ENCODE measurements at places on chromosomes 1 and 21. TPM values are rescaled to one million over a fixed set of nuclear protein-coding genes. Genes with fewer than 3 reads are reported as not detected.

DNA sequence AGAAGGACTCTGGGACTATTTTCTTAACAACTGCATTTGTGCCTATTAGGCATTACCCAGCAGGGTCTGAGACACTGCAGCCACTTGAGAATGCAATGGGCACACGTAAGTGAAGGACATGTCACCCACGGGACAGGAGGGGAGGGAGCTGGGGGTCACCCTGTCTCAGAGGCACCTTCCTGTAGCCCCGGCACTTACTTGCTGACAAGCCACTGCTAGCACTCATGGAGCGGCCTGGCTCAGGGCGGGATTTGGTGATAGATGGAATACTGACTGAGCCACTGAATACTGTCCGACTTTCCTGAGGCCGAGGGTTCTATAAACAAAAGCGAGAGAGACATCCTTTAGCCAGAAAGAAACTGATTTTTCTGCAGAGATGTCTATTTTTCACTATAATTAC lies 64.7 kb downstream of the COQ8A start:
- no peak for DNase-seq
- H3K36me3 ChIP-seq = no peaks in the 10 kb centered on the region
- H3K4me1 ChIP-seq = no peaks in the 10 kb centered on the region

DNA sequence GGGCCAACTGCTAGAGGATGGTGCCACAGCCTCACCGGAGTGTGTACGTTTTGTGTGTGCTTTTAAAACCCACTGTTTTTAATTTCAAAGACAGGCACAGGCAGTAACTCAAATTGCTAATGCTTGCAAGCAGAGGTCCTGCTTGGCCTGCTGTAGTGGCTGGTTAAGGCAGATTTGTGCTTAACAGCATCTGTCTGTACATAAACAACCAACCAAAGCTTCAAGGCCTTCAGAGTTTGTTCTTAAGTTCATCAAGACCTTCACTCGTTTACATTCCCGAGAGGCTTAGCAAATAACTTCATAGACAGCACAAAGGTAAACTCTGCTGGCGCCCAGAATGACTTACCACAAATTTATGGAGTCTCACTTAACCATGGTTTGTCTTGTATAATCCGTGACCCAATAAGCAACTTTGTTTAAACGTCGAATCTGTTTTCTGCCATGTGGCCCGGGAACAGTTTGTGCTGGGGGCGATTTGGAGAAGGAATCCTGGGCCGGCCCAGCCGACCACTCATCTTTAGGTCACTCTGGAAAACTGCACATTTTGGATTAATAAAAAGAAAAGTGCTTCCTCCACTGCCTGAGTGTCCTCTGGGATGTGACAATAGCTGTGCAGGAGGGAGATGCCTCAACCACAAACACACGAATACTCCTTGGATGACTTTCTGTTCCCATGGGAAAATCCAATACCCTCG lies 58.1 kb downstream of the CAPZB start:
- no peaks in the 10 kb centered on the region for H3K27me3 ChIP-seq
- peak overlapping the region; percentile 74 for H3K27ac ChIP-seq
- H3K4me1 ChIP-seq = peaks cover 74% of the 10 kb centered on the region
- no peaks in the 10 kb centered on the region for H3K36me3 ChIP-seq
- H3K4me3 ChIP-seq = no peak overlapping the region
- no peak for DNase-seq

GRCh38 chr1:39727221-39727931 lies 11.3 kb upstream of the PPIE start:
- H3K27ac ChIP-seq = no peak overlapping the region
- H3K27me3 ChIP-seq = peaks cover 13% of the 10 kb centered on the region
- no peak for DNase-seq
- H3K4me3 ChIP-seq = no peak overlapping the region
- H3K36me3 ChIP-seq = no peaks in the 10 kb centered on the region

- peak within 1 kb of the TSS; percentile 99 for H3K27ac ChIP-seq
- no peaks in the 10 kb centered on the region for H3K27me3 ChIP-seq
- H3K4me1 ChIP-seq = peaks cover 39% of the 10 kb centered on the region
- H3K36me3 ChIP-seq = no peaks in the 10 kb centered on the region
- peak within 1 kb of the TSS; percentile 85 for H3K4me3 ChIP-seq
- peak; percentile 93 for DNase-seq
These were observed at the start of gene FUBP1 for GRCh38 chr1:77978969-77979876. FUBP1 (minus strand) TSS chr1:77979072; CDS start chr1:77979004, 68 bp downstream.

DNA sequence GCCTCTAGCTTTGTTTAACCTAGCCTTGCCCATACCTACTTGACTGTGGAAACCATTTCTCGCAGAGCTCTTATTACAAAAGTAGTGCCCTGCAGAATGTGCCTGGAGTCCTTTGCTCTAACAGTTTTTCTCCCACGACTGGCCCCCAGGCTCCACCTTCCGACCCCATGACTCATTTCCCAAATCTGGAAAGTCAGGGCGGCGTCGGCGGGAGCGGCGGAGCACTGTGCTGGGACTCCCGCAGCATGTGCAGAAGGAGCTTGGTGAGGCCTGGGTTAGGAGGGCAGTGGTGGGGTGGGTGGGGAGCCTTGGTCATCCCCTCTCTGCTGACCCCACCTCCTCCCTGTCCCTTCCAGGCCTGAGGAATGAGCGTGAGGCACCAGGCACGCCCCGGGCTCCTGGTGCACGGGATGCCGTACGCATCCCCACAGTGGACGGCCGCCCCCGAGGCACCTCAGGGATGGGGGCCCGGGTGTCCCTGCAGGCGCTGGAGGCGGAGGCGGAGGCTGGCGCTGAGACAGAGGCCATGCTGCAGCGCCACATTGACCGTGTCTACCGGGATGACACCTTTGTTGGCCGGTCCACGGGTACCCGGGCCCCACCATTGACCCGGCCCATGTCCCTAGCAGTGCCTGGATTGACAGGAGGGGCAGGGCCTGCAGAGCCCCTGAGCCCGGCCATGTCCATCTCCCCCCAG lies 47.5 kb downstream of the YARS1 start:
- H3K27ac ChIP-seq = no peak overlapping the region
- H3K27me3 ChIP-seq = no peaks in the 10 kb centered on the region
- no peak overlapping the region for H3K4me3 ChIP-seq
- H3K4me1 ChIP-seq = peaks cover 46% of the 10 kb centered on the region
- DNase-seq = no peak
- peaks cover 29% of the 10 kb centered on the region for H3K36me3 ChIP-seq

DNA sequence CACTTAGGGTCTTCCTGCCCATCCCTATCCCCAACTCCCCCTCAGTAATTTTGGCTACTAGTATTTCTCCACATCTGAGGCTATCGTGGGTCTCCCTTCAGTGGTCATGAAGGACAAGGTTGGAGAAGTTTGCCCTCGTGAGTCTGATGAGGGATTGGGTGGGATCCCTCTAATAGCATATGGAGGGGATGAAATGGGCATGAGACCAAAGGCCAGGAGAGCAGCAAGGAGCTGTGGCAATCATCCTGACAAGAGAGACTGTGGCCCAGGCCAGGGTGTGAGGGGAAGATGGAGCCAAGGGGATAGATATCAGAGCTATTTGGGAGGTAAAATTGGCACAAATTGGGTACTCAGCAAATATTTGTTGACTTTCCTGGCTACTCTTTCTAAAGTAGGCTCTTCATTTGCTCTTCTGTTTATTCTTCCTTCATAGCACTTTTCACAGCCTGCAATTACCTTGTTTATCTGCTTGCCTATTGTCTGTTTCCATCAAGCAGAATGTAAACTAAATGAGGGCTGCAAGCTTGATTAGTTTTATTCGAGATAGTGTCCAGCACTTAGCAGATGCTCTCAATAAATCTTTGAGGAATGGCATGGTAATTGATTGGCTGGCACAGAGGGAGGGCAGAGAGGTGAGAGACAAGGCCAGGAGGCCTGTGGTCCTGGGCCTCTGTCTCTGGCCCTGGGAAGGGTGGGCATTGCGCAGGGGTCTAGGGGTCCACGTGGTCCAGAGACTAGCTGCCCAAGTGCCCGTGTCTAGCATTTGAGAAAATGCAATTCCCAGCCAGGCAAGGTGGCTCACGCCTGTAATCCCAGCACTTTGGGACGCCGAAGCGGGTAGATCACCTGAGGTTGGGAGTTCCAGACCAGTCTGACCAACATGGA lies 1.5 kb upstream of the PLK3 start:
- peak overlapping the region; percentile 94 for H3K27ac ChIP-seq
- no peak overlapping the region for H3K4me3 ChIP-seq
- H3K4me1 ChIP-seq = peaks cover 32% of the 10 kb centered on the region
- no peaks in the 10 kb centered on the region for H3K36me3 ChIP-seq
- DNase-seq = peak; percentile 16

DNA sequence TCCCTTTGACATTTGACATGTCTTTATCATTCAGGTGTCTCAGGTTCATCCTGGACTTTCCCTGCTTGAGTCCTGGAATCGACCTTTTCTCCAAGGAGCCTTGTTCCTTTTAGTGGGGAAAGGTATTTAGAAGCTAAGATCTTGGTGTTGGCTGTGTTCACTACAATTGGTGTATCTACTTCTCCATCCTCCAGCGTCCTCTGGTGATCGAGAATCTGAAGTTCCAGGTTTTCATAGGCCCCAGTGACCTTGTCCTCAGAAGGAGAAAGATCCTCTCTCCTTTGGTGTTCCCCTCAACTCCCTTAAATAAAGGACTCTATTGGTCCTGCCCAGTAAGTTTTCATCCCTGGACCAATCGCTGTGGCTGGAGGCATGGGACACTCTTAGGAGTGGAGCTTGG lies 22.1 kb downstream of the MROH7 start:
- H3K4me3 ChIP-seq = no peak overlapping the region
- no peaks in the 10 kb centered on the region for H3K36me3 ChIP-seq
- no peaks in the 10 kb centered on the region for H3K4me1 ChIP-seq
- no peak overlapping the region for H3K27ac ChIP-seq
- no peaks in the 10 kb centered on the region for H3K27me3 ChIP-seq

The TNFRSF9 gene
- total RNA-seq = 0.10 TPM

The MPZ gene
- total RNA-seq = 0.79 TPM

The ZNF670 gene
- total RNA-seq = 7.4 TPM
